ENCODE measurements at places on chromosomes 3 and 15.

DNA sequence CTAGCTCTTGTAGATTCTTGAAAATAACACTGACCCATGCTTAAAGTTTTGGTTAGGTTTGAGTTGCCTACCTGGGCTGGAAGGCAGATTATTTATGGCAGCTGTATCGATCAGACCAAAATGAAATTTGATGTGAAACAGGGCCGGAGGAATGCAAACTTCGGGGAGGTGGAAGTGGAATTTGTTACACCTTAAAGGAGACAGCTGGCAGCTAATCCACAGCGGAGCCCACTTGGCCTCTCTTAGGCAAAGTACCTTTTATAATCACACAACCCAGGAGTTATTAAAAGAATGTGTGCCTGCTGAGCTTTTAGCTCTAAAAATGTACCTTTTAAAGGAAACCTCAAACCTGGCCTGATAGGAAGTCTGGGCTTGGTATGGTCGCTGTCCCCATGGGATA lies 250.9 kb upstream of the TPM1 start:
- no peak for DNase-seq

DNA sequence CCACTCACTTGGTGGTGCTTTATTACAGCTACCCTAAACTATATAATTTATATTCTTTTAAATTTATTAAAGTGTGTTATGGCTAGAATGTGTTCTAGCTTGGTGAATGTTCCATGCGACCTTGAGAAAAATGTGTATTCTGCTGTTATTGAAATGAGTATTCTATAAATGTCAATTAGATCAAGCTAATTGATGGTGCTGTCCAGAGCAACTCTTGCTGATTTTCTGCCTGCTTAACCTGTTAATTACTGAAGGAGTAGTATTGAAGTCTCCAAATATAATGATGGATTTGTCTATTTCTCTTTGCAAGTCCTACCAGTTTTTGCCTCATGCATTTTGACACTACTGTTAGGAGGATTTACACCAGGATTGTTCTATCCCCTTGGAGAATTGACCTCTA lies 3.2 kb upstream of the TEX9 start:
- no peak for DNase-seq

DNA sequence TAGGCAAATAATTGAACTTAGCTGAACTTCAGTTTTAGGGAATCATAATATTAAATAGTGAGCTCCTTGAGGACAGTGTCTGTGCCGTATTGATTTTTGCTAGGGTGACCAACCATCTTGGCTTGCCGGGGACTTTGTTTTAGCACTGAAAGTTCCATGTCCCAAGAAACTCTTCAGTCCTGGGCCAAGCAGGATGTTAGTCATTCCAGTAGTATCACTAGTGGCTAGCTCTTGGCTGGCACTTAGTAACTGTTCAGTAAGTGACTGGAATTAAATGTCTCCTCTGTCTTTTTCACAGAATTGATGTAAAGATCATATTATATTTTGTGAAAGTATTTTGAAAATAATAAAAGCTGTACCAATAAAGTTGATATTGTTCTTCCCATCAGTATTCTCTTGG lies 42.3 kb downstream of the RSRC1 start:
- peak; percentile 11 for DNase-seq

DNA sequence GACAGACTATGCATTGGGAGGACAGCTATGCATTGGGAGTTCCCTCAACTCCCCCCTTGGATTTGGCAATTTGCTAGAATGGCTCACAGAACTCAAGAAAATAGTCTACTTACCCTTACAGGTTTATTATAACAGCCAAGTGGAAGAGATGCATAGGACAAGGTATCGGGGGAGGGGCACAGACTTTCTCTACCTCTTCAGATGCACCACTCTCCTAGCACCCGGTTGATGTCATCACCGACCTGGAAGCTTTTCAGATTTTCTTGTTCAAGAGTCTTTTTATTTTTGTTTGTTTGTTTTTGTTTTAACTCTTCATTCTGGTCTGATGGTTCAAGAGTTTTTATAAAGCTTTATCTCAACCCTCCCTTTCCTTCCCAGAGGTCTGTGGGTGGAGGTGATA lies 20.7 kb upstream of the ADAMTS9 start:
- no peak for DNase-seq

- no peak for DNase-seq
These were observed 45.1 kb downstream of the BDH1 start for GRCh38 chr3:197510642-197511018.

DNA sequence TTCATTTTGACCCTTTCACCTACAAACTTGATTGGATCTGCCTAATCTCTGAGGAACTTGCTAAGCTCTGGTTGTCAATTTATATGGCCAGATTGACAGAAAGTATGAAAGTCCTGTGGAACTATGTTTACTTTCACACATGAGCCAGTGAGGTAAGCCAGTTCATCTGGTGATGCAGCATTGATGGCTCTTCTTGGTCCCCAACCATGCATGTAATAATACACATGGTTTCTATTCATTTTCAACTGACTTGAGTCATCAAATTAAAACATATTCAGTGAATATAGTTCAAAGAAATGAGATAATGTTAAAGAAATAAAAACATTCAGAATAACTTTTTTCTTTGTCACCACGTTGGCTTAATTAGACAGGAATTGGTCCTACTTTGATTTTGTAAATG lies 336.1 kb upstream of the THBS1 start:
- no peak for DNase-seq

- DNase-seq: no peak
These were observed 571 bp downstream of the ACAD9 start for GRCh38 chr3:128879991-128880390.

DNA sequence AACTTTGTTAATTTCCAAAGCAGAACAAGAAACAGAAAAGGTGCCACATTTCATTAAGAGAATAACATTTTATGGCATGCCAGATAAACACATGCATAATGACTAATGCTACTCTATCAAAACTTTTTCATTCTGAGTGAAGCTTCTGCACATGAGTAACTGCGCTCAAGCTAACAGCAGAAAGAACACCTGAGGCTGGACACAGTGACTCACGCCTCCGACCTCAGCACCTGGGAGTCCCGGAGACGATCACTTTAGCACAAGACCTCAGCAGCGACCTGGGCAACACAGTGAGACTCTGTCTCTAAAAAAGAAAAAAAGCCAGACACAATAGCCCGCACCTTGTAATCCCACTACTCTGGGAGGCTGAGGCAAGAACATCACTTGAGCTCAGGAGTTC lies 70.6 kb downstream of the ACAP2 start:
- DNase-seq: no peak

GRCh38 chr3:150411976-150412375 lies 3.9 kb downstream of the TSC22D2 start:
- no peak for DNase-seq

DNA sequence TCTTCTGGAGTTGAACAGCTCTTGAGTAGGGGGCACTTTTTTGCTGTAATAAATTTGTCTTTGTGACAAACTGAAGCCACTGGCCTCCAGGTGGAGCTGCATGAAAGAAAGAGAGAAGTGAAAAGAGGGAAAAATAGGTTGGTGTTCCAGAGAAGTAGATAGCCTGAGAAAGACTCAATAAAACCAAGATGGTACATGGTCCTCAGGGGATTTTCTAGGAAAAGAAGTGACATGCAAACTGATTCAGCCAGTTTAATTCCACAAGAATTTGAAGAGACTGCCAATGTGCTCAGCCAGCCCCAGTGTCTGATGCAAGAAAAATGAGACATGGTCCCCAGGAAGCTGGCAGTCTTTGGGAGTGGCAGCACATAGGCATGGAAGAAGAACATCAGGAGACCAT lies 152.7 kb downstream of the CD47 start:
- peak; percentile 18 for DNase-seq

DNA sequence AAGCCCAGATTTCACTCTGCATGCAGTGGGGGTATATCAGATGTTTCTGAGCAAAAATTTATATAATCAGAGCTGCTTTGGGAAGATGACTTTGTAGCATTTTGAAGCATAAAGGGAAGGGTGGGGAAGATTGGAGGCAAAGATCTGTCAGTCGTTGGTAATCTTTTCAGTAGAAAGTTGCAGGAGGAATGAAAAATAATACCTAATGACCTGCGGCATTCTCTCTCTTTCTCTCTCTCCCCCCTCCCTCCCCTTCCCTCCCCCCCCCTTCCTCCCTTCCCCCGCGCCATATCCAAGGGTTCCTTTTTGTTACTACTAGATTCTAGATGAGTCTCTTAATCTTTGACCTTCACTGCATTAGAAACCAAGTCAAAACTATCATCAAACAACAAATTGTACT lies 1.5 kb upstream of the DMXL2 start:
- DNase-seq: no peak

DNA sequence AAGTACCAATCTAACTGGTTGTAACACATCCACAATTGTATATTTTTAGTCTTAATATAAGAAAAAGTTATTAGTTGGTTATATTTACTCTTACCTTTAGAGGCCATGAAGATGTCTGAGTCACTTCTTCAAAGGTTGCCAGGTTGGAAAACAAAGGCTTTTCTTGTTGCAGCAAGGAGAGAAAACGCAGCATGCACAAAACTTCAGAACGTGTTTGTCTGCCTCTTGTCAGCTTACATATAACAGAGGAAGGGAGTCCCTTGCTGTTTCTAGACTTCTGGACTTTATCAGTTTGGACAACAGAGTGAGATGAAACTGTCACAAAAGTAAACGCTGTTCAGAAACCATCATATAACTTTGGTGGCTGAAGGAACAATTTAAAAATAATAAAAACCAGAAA lies at the start of gene PLSCR5:
Gene PLSCR5, minus strand, starts transcription at position 241 of the 400 bp plus-strand sequence. Its CDS starts 134 bp downstream, at position 107.
- DNase-seq: no peak

GRCh38 chr15:93478947-93479346 lies 389.9 kb upstream of the RGMA start:
- DNase-seq: no peak

- DNase-seq: no peak
These were observed at the start of gene FES for GRCh38 chr15:90883976-90884718. TSS of gene FES (plus strand) at chr15:90884504. CDS start at chr15:90885046, 542 bp downstream.

DNA sequence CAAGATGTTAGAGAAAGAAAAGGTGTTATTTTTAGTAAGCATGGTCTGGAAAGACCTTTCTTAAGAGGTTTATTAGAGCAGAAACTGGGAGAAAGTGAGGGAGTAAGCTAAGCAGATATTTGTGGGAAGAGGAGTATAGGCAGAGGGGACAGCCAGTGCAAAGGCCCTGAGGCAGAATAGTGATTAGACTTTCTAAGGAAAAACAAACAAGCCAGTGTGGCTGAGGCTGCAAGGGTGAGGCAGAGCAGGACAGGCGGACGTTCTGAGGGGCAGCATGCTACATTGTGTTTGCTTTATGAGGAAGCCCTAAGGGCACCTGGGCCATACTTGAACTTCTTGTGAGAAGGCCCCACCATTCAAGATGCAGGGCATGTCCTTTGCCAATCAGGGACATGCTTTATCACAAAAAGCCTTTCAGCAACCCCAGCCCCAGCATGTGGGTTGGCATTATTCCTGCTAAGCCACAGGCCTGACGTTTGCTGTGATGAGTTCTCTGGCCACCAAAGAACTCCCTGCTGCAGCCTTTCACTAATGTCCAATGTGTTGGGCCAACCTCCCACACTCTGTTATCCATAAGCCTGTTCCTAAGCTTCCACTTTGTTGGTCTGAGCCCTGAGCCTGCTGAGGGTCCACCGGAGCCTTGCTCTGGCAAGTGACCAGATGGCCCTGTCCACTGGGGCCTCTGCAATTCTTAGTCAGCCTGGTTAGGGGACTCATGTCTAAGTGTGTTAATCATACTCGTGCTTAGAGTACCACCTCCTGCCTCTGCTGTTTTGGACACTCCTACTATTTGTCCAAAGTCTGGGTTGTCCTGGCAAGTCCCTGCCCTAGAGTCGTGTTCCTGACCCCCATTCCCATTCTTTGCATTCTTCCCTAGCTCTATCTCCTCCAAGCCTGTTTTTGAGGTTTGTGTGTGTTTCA lies 209.9 kb upstream of the CTNNB1 start:
- no peak for DNase-seq

DNA sequence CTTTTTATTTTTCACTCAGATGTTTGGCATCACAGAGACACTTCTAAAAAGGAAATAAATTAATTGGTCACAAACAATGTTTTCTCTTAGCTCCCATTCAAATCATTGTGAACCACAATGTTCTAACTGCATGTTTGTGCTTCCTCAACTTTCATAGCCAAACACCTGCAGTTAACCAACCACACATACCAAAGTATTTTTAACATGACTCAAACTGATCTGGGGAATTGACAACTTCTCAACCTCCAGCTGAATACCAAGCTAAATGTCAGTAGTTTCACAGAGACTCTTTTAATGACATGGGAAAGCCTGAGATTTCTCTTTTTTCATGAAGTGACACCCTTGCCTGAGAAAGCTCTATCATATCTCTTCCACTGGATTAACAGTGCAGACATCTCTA lies 217.9 kb upstream of the MME start:
- DNase-seq: no peak

DNA sequence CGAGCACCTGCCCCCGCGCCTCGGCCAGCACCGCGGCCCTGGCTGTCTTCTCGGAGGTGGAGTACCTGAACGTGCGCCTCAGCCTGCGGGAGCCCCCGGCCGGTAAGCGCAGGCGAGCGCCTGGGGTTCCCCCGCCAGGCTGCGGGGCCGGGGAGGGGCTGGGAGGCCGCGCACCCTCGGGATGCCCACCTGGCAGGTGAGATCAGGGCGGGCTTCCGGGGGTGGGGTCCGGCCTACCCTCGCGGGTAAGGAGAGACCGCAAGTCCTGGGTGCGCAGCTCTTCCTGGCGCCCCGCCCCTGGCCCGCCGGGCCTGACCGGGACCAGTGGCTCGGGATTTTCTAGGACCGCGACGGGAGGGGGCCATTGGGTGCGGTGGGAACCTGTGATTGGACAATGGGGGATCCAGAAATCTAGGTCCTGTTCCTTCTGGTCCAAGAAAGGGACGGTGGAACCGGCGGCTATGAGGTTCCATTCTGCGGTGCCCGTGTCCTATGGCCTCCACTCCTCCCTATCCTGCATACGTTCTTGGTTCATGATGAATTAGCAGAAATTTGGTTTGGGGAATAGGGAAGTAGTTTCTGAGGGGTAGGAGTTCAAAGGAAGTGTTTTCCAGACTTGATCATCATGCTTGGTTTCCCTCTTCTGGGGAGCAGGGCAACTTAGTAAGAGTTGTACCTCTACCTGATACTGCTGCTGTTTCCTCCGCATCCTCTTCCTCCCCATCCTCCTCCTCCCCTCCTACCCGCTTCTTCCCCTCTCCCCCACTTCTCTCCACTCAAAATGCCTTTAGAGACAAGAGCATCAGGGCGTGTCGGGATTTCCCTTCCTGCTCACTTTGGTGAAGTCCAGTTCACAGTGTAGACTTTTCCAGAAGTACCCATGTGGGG lies 808 bp downstream of the ARRDC4 start:
- peak; percentile 19 for DNase-seq

DNA sequence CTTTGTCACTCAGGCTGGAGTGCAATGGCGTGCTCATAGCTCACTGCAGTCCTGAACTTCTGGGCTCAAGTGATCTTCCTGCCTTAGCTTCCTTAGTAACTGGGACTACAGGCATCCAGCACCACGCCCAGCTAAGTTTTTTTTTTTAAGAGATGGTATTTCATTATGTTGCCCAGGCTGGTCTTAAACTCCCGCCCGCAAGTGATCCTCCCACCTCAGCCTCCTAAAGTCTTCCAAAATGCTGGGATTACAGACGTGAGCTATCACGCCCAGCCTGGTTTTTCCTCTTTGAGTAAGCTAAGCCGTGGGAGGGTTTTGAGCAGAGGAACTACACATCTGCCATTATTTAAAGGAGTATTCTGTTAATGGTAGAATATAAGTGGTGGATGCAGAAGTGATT lies 7.4 kb upstream of the LRRFIP2 start:
- no peak for DNase-seq

GRCh38 chr3:12890610-12891390 lies 49.4 kb upstream of the RPL32 start:
- DNase-seq: no peak
